ENCODE measurements at places on chromosomes 1 and 21. TPM values are rescaled to one million over a fixed set of nuclear protein-coding genes. Genes with fewer than 3 reads are reported as not detected.

Gene KLHDC7A
- not detected for polyA plus RNA-seq

Gene CLCN6
- polyA plus RNA-seq, result 7.4 TPM

Gene AUNIP
- 1.9 TPM for polyA plus RNA-seq

Gene TNFRSF4
- not detected for polyA plus RNA-seq

Gene KCNT2
- 0.56 TPM for polyA plus RNA-seq

DNA sequence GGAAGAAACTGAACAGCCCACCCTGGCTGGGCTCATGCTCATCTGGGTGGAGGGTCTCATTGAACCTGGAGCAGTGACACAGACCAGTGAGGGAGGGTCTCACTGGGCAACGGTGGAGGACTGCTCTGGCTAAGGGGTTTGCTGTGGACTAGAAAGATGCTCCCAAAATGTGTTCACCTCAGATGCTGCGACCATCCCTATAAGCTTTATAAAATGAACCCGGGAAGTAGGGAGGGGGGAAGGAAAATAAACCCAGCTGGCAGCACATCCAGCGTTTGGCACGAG, 34.5 kb upstream of the LBR start:
- peak; percentile 72 for DNase-seq

DNA sequence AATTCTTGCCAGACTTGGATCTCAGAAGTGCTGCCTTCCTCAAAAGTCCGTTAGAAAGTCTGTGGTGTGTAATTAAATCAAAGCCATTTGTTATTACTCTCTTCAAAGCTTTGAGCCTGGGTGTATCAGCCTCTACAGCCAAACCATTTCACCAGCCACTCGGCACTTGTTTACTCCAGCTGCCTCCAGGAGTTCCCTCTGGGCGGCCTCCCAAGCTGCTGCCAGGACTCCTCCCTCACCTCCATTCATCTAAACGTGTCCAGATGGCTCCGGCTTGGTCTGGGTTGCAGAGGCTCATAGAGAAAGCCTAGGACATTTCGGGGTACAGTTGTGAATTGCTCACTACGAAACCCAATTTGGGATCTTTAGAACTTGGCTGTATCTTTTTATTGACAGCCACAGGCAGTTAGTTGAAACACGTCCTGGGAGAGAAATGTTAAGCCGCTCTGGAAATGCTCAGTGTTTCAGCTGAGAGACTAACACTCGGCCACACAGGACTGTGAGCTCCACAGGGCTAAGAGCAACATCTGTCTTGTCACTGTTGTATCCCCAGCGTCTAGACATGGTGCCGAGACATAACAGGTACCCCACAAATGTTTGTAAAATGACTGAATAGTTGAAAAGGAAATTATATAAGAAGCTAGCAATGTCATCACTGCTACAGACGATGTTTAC, 116.9 kb upstream of the NGF start:
- DNase-seq, result no peak

GRCh38 chr1:203089001-203089650, 3.3 kb upstream of the MYOG start:
- no peak for DNase-seq

DNA sequence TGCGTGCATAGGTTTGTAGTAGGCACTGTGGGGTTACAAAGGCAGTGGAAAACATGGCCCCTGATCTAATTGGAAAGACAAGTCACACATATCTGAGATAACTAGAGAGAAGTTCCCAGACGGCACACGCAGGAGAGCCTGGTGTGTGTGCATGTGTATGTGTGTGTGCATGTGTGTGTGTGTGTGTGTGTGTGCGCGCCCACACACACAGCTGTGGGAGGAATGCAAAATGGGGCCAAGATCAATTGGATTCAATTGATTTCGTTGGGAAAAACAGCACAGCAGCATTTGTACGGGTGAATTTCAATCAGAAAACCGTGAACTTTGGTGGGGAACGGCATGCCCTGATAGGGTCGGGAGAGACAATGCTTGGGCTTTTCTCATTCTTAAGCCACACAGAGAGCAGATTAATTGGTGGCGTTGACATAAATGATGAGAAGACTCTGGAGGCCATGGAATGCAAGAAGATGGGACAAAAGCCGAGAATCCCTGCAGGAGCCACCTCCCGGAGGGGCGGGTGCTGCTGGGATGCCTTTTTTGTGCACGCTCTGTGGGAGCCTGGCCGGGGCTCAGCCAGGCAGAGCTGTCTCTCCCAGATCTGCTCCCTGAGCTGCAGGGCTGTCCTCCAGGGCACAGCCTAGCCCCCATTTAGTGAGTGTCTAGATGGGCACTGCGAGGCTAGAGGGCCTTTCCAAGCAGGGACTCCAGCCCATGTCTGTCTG, 322.0 kb downstream of the CAMTA1 start:
- DNase-seq, result no peak

GRCh38 chr21:25491267-25491666, 116.0 kb downstream of the MRPL39 start:
- DNase-seq, result no peak

DNA sequence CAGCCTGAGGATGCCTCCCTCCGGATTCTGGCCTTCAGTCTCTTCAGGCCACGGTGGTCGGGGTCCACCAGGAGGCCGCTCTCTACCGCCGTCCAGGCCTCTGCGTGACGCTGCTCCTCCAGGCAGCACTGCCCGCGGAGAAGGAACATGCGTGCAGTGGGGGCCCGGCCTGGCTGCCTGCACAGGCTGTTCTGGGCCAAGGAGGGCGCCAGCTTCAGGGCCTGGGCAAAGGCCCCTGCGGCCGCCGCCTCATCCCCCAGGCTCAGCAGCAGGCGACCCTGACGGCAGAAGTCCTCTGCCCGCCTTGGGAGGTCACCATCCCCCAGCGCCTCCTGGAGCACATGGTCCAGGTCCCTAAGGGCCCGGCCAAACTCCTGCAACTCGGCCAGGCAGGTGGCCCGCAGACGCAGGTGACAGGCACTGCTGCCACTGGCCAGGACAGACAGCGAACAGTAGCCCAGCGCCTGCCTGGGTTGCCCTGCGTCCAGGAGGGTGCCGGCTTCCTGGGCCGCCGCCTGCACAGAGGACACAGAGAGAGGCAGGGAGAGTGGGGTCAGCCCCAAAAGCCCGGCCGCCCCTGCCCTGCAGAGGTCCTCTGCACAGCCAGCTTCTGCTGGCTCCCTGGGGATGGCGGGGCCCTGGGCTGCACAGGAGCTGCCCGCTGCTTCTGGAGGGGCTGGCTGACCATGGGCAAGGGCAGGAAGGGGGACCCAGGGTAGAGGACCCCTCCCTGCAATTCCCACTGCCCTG, 8.7 kb upstream of the MMEL1 start:
- DNase-seq, result peak; percentile 53

DNA sequence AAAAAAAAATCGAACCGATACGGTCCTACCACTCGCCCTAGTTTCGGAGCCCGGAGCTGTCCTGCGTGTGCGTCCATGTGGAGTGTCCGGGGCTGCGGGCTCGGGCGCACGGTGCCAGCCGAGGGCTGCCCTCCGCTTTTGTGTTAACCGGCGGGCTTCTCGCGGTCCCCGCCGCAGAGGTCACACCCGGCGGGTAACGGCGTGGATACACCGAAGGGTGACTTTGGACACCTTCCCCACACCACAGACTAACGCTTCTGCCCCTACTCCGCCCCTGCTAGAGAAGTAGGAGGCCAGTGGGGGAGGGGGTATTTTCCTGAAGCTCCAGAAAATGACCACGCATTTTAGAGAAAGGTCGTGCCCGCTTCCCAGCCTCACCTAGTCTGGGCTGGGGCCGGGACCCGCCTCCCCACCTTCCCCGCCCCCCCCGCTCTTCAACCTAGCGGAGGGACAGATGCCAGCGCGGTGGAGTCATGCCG, 609 bp upstream of the ATF3 start:
- no peak for DNase-seq

- peak; percentile 60 for DNase-seq
Measured at GRCh38 chr1:16013220-16013907, 4.5 kb downstream of the HSPB7 start.

- DNase-seq, result no peak
Measured at GRCh38 chr1:107883562-107883961, 81.4 kb downstream of the VAV3 start.

DNA sequence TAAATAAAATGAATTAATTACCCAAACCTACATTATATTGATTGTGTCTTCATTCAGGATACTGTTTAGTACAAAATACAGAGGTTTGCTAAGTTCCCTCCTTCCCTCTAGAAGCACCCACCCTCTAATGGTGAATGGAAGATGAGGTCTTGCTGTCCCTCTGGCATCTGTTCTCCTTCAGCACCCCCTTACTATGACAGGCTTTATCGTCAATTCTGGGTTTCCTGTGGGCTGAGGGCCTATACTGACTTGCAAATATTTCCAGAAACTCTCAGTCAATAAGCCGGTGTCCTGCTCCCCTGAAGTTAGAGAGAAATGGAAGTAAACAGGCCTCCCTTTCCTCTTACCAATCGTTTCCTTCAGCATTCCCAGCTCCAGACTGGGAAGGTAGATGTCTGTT, 13.2 kb downstream of the LAX1 start:
- DNase-seq, result no peak

DNA sequence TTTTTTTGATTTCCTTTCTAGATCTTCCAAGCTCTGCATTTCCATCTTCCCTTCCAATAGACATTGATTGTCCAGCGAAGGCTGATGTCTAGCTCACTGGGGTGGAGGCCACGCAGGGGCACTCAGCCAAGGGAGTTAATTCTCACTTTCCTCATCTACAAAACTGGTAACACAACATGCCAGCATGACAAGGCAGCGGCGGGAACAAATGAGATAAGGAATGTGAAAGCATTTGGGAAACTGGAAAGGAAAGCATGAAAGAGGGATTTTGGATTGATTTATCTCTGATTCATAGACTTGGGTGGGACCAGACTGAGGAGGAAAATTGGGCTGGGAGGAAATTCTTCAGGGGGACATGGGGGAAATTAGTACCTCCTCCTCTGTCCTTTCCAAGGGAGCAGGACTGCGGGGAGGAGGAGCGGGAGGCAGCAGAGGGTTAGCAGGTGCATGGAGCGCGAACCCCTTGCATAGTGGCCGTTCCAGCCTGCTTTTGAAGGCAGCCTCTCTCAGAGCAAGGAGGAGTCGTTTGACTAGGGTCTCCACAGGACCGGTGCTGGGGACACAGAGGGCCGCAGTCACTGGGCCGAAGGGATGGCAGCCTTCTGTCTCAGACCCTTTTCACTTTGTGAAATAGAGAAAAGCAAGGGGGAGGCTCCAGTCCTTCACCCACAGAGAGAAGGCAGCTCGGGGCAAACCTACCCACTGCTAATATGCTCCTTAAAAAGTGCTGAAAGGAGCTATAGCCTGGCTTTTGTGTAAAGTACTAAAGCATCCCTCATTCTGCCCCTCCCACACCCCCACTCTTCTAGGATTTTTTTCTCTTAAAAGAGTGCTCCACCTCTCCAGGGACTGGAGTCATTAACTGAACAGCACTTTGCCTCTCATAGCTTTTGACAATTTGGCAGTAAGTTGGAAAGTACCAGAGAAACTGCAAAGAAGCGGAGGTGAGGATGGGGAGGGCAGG, 89.2 kb downstream of the PLXNA2 start:
- DNase-seq, result no peak

All from SK-N-SH (cell line).